Adipocyte (in vitro differentiated cells): ENCODE measurements at places on chromosomes 3 and 15.

DNA sequence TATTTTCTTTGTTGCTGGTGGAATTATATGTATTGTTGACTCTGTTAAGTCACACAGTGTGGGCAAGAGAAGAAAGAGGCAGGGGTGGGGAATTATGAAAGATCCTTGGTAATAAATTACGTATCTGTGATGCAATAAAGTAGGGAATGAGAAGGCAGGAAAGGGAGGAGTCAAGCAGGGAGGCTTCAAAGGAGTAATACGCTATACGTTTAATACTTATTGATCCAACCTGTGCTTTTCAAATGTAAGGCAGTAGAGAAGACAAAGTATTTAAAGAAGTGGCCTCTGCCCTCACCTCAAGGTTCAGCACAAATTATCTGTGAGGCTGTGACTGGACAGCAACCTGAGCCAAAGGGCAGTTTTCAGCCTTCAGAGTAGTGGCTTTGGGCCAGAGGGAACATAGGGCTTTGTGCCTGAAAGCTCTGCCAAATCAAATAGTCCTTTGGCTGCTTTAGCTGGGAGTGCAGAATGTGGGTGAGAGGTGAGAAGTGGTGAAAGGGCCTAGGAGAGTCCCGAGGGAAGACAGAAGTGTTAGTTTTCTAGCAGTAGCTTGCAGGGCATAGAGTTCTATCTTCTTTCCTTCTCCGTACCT lies 1.2 kb upstream of the PLIN1 start:
- DNase-seq, result peak; percentile 85

GRCh38 chr3:81426826-81427577 lies 334.4 kb downstream of the GBE1 start:
- DNase-seq, result no peak

GRCh38 chr3:155161640-155162292 lies 81.6 kb downstream of the MME start:
- DNase-seq, result no peak

GRCh38 chr15:71596672-71597071 lies 213.7 kb upstream of the NR2E3 start:
- peak; percentile 84 for DNase-seq

DNA sequence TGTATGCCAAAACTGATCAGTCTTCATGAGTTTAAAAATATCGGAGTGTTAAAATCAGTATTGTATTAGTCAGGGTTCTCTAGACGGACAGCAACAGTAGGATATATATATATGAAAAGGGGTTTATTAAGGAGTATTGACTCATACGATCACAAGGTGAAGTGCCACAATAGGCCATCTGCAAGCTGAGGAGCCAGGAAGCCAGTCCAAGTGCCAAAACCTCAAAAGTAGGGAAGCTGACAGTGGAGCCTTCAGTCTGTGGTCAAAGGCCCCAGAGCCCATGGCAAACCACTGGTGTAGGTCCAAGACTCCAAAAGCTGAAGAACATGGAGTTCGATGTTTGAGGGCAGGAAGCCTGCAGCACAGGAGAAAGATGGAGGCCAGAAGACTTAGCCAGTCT lies 391.0 kb upstream of the CADM2 start:
- DNase-seq, result no peak

GRCh38 chr3:143328451-143328850 lies 208.9 kb downstream of the CHST2 start:
- peak; percentile 28 for DNase-seq

DNA sequence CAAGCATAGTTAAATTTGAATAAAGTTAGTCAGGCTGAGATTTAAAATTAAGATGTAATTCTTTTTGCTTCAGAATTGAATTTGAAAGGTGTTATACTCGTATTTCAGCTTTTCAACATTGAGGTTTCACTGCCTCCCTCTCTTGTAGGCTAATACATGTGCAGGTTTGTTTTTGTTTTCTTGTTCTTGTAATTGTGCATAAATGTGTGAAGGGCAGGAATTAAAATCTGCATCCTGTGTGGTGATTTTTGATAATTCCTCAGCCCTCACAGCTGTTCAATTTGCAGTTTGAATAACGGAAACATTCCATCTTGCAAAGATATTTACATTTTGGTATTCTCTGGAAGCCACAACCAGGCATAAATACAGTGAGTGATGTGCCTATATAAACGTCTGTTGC lies 24.9 kb upstream of the PLSCR1 start:
- DNase-seq, result no peak

DNA sequence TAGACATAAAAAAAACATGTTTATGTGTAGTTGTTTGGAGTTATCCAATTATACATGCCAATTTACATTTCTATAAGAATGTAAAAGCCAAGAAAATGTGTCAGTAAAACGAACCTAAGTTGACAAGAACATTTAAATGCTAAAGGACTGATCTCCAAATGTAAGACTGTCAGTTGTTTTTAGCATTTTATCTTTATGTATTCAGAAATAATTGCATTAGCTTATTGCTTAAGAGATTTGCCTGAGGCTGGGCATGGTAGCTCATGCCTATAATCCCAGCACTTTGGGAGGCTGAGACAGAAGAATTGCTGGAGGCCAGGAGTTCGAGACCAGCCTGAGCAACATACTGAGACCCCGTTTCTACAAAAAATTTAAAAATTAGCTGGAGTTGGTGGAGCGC lies 26.9 kb downstream of the PXK start:
- DNase-seq, result peak; percentile 46

DNA sequence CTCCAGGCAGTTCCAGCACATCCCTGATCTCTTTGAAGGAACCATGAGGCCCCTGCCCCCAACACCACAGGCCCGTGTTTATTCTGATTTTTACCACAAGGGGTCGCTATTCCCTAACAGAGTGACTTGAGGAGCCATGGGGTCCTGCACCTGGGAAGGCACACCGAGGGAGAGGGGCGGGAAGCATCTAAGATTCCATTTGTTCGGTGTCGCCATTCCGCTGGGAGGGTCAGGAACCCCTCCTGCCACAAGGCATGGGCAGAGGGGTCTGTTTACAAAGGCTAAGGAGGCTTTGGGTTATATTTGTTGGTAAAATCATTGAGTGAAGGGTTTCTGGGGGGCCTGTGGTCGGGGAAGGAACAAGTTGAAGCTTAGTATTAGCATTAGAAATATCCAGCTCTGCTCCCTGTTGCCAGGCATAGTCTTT lies 77.1 kb downstream of the WDR76 start:
- DNase-seq, result peak; percentile 90

DNA sequence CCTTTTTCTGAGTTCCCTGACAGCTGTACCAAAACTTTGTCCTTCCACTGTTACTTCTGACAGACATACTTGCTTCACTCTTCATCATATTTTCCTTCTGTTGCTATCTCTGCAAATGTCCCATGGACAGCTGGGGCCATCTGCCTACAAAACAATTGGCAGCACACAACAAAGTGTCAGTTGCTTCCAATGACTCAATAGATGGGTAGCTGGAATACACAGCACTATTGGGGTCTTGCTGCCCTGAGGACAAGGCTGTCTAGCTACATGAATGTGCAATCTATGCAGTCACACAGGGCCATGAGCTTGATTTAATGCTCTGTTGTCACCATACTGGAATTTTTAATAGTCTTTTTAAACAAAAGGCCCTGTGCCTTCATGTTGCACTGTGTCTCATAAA lies 192.8 kb downstream of the DTWD1 start:
- no peak for DNase-seq

GRCh38 chr15:67080118-67080899 lies 14.9 kb downstream of the SMAD3 start:
- peak; percentile 93 for DNase-seq

DNA sequence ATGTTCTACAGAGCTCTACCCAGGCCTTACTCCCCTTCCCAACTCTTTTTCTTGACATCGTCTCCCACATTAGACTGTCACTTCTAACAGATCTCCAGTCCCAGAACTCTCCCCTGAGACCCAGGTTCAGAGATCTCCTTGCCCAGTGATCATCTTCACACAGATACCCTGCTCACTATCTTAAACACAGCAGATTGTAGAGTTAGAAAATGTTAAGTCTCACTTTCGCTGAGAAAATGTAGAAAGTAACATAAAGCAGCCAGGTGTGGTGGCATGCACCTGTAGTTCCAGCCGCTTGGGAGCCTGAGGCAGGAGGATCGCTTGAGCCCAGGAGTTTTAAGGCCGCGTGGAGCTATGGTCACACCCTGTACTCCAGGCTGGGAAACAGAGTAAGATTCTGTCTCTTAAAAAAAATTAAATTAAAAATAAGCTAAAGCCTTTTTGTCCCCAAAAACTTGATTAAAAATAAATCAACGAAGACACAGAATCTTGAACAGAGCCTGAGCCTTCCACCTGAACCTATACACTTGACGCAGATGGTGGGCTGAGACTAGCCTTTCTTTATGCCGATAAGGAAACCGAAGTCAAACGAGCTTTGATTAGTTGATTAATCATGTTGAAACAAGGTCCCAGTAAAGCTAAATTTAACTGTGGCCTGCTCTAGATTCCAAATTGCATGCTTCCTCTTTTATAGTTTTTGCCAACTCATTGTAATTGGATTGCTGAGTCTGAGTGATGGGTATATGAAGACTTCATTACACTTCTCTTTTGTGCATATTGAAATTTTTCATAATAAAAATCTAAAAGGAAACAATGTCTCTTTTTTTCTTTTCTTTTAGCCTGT lies 31.3 kb upstream of the BLM start:
- no peak for DNase-seq

DNA sequence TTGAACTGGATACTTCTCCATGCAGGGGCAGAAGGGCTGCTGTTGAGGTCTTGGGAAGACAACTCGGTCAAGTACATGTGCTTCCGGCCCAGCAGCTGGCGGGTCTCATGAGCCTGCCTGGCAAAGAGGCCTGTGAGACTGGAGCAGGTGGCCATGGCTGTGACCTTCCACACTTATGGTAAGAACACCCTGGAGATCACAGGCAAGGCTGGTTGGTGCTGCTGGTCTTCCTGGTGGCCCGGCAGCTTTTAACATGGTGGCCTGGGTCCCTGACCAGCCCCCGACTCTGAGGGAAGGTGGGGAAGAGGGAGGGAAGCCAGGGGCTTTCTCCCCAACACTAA lies 15.4 kb downstream of the CHRD start:
- no peak for DNase-seq

- peak; percentile 33 for DNase-seq
Observed at GRCh38 chr3:190325923-190326322, 3.7 kb upstream of the CLDN1 start.

DNA sequence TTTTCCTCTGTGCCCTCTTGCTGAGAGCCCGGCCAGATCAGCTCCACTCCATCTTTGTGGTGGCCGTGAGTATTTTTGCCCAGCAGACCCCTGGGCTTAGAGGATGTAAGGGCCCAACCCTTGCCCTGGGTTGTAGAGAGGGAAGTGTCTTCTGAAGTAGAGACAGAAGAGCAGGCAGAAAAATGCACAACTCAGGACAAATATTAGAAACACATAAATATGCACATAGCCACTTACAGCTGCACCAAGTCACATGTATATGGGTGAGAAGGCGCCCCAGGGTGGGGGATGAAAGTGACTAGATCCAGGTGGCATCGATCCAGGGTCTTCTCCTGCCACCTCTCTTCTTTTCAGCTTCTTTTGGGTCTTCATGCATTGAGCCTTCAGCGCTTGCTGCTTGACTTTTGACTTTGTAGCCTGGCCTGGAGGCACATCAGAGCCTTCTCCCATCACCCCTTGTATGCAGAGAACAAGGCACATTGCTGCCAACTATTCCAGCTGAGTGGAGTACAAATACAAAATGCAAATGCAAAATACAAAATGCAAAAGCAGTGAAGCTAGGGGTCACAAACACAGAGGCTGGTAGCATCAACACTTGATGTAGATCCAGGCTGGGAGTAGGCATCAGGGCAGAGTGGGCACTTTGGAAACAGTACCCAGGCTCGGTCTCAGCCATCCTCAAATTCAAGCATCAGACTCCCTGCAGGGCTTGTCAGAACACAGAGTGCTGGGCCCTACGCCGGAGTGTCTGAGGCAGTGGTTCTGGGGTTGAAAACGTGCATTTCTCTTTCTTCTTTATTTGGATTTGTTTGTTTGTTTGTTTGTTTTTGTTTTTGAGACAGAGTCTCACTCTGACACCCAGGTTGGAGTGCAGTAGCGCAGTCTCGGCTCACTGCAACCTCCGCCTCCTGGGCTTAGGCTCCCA lies 133.0 kb downstream of the ASB7 start:
- DNase-seq, result no peak

DNA sequence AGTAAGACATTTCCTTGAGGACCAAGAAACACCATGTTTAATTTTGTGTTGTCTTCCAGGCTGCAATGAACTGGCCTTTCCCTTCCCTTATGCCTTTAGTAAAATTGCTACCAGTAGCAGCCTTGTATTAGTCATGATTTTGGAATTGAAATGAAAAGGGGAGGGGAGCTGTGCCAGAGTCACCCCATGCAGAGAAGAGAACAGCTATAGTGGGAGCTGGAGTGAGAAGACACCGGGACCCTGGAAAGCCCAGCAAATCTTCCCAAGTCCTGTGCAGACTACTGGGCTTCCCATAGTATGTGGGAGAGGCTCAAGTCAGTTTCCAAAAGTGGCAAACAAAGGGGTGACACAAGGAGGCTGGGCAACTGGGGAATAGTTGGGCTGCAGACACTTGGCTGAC lies 178.5 kb downstream of the NR1D2 start:
- peak; percentile 56 for DNase-seq

GRCh38 chr3:152331018-152331541 lies 62.4 kb downstream of the MBNL1 start:
- peak; percentile 79 for DNase-seq

GRCh38 chr3:73772076-73772886 lies 147.5 kb upstream of the PDZRN3 start:
- no peak for DNase-seq

GRCh38 chr3:10234526-10235230 lies 13.6 kb upstream of the TATDN2 start:
- DNase-seq, result no peak

GRCh38 chr3:62229211-62229610 lies 144.1 kb downstream of the FEZF2 start:
- no peak for DNase-seq

GRCh38 chr15:87120555-87120954 lies 1040.9 kb downstream of the AGBL1 start:
- no peak for DNase-seq

GRCh38 chr3:134067531-134068161 lies 37.9 kb upstream of the SLCO2A1 start:
- no peak for DNase-seq
